CD4-positive, alpha-beta T cell treated with Interleukin-2 at 100 ng/mL for 4 hours (primary cell): ENCODE measurements at places on chromosomes 11 and 22.

DNA sequence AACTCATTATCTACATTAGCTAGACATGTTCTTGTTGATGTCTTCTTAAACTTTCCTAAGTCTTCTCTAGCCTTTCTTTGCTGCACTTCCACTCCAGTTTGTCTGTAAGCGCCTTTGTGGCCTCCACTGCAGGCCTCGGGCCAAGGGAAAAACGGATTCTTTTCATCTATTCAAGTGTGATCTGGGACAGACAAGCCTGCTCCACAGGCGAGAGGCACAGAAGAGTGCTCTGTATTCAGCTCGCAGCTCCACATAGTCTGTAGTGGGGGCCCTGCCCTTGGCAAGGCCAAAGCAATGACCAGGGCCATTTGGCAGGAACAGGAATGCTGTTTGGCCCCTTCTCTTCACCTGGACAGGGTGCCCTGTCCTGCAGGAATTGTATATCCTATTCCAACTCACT is 84.1 kb upstream of the BARX2 start:
- no peak for DNase-seq

- no peak for DNase-seq
These were observed 27.9 kb upstream of the LRRC32 start for GRCh38 chr11:76698321-76699043.

- no peak for DNase-seq
These were observed 812.2 kb downstream of the LRRC4C start for GRCh38 chr11:40647295-40647694.

DNA sequence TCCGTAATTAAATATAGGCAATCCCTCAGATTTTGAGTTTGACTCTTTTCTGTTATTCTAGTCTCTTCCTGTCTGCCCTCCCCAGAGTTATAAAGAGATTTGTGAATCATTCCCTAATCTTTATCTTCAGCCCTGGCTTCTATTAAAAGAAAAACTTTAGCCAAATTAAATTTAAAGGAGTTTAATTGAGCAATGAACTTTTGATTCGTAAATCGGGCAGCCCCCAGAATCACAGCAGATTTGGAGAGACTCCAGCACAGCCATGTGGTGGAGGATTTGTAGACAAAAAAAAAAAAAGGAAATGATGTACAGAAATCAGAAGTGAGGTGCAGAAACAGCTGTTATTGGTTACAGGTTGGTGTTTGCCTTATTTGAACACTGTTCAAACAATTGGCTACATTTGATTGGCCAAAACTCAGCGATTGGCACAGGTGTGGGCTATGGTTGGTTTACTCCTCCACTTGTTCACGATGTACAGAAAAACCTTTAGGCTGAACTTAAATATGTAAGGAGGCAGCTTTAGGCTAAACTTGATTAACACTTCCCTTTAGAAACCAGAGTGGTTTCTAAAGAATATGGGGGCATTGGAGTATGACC is 2.3 kb upstream of the ALKBH8 start:
- DNase-seq = no peak

- no peak for DNase-seq
These were observed 444.9 kb downstream of the TBC1D22A start for GRCh38 chr22:47207387-47207786.

DNA sequence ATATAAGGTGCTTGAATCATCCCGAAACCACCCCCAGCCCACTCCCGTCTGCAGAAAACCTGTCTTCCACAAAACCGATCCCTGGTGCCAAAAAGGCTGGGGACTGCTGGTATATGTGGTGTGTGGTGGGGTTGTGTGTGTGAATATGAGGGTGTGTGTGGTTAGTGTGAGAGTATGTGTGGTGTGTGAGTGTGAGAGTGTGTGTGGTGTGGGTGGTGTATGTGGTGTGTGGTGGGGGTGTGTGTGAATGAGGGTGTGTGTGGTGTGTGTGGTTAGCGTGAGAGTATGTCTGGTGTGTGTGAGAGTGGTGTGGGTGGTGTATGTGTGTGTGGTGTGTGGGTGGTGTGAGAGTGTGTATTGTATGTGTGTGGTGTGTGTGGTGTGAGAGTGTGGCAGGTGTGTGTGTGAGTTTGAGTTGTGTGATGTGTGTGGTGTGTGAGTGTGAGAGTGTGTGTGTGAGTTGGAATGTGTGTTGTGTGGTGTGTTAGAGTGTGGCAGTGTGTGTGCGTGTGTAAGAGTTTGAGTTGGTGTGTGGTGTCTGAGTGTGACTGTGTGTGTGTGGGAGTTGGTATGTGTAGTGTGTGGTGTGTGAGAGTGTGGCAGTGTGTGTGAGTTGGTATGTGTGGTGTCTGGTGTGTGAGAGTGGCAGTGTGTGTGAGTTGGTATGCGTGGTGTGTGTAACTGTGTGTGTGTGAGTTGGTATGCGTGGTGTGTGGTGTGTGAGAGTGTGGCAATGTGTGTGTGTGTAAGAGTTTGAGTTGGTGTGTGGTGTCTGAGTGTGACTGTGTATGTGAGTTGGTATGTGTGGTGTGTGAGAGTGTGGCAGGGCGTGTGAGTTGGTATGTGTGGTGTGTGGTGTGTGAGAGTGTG is 6.5 kb downstream of the UPK3A start:
- no peak for DNase-seq

DNA sequence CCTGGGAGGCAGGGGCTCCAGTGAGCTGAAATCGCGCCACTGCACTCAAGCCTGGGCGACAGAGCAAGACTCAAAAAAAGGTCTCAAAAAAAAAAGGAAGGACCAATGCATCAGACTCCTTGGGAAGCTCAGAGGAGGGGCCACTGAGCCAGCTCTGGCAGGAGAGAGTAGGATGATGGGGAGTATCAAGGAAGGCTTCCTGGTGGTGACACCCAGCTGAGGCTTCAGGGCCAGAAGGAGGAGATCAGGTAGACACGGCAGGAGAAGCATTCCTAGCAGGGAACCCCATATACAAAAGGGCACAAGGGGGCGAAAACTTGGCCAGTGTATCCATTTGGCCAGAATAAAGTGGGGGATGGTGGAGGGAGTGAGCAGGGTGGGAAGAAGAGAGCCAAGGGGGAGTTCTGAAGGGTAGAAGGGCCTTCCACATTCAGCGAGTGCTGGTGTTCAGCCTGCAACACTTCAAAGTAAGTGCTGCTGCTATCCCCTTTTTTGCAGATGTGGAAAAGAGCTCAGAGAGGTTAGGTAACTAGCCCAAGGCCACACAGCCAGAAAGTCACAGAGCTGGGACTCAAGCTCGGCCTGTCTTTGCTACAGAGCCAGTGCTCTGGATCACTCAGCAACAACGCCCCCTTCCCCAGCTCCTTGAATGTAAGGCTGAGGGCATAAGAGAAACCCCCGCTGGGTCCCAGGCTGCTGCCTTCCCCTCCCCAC is 5.3 kb upstream of the RHOD start:
- DNase-seq = no peak

- DNase-seq = no peak
These were observed 7.6 kb downstream of the VPS37C start for GRCh38 chr11:61153593-61154095.

DNA sequence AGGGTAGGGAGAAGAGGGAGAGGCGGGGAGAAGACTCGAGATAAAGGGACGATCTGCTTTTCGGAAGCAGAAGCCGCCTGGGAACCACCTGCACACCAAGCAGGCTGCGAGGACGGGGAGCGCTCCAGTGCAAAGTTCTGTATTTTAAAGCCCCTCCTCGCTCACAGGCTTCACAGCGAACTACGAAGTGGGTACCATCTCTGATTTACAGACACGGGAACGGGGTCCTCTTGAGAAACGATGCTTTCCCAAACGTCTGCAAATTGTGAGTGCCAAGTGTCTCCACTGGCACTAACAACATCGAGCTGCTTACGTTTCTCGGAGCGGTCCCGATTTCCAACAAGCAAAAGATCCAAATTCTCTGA is 700 bp upstream of the STX3 start:
- DNase-seq = peak; percentile 18
